T-helper 17 cell (primary cell): ENCODE measurements at places on chromosomes 6 and 20. TPM values are rescaled to one million over a fixed set of nuclear protein-coding genes. Genes with fewer than 3 reads are reported as not detected.
A peak's percentile ranks its signal among the peaks of the same experiment; 100 is the strongest.

Gene KHDC1L
- total RNA-seq: not detected

Gene DEF6
- 193 TPM for total RNA-seq

Gene DZANK1
- total RNA-seq: 2.5 TPM

Gene CNKSR3
- not detected for total RNA-seq

Gene PHACTR2
- 66.1 TPM for total RNA-seq

Gene C4A
- 5.4 TPM for total RNA-seq

Gene CST7
- 22.8 TPM for total RNA-seq

Gene GPR63
- total RNA-seq: 0.96 TPM

Gene OXT
- total RNA-seq: 0.62 TPM

Gene MRAP2
- not detected for total RNA-seq

GRCh38 chr20:53872081-53872541 lies 198.3 kb downstream of the BCAS1 start:
- H3K36me3 ChIP-seq: no peaks in the 10 kb centered on the region
- H3K4me3 ChIP-seq: peak overlapping the region; percentile 91
- peaks cover 45% of the 10 kb centered on the region for H3K4me1 ChIP-seq
- H3K27me3 ChIP-seq: no peaks in the 10 kb centered on the region

- peaks cover 31% of the 10 kb centered on the region for H3K27me3 ChIP-seq
- H3K4me1 ChIP-seq: peaks cover 25% of the 10 kb centered on the region
- H3K36me3 ChIP-seq: peaks cover 3% of the 10 kb centered on the region
- peak; percentile 69 for DNase-seq
- peak overlapping the region; percentile 51 for H3K27ac ChIP-seq
Observed at GRCh38 chr20:43749734-43750294, 23.0 kb upstream of the GTSF1L start.

- peaks cover 38% of the 10 kb centered on the region for H3K4me1 ChIP-seq
- no peak overlapping the region for H3K4me3 ChIP-seq
- H3K27ac ChIP-seq: peak overlapping the region; percentile 87
- H3K36me3 ChIP-seq: peaks cover 2% of the 10 kb centered on the region
- no peak for DNase-seq
Observed at GRCh38 chr6:137968455-137968804, 101.4 kb downstream of the TNFAIP3 start.

- H3K27me3 ChIP-seq: no peaks in the 10 kb centered on the region
- H3K4me3 ChIP-seq: no peak overlapping the region
- H3K36me3 ChIP-seq: peaks cover 3% of the 10 kb centered on the region
Observed at GRCh38 chr6:109339906-109340678, 42.2 kb downstream of the CD164 start.

- no peak for DNase-seq
- peaks cover 10% of the 10 kb centered on the region for H3K36me3 ChIP-seq
- peaks cover 19% of the 10 kb centered on the region for H3K4me1 ChIP-seq
- no peaks in the 10 kb centered on the region for H3K27me3 ChIP-seq
Observed at GRCh38 chr6:12132351-12133222, 120.5 kb downstream of the HIVEP1 start.

DNA sequence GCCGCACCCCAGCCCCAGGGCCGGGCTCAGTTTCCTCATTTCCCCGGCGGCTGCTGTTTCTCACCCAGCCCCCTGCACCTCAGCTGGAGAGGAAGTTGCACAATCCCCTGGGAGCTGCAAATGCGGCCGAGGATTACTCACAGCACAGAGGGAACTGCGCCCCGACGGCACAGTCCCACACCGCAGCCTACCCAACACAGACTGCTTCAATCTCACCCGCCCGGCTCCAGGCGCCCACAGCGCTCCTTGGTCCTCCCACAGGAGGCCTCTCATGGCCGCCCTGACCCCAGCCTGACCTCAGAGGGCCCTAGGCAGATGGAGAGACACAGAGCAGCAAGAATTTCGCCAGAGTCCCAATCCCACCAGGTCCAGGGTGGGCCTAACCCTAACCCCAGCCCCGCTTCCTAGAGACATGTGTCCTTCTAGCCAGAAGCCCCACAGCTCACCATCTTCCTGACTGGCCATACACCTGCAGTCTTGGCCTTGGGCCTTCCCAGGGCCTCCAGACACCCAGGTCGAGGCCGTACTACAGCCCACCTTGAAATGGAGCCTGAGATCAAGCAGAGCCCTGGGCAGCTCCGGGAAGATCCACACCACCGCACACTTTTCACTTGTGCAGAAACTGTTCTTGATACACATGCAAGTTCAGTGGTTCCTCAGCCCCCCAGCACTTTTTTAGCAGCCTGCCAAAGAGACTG lies 11.7 kb downstream of the TFEB start:
- no peaks in the 10 kb centered on the region for H3K27me3 ChIP-seq
- peaks cover 17% of the 10 kb centered on the region for H3K4me1 ChIP-seq
- H3K36me3 ChIP-seq: no peaks in the 10 kb centered on the region
- H3K4me3 ChIP-seq: peak overlapping the region; percentile 28
- DNase-seq: no peak

- H3K4me1 ChIP-seq: peaks cover 39% of the 10 kb centered on the region
- peak overlapping the region; percentile 98 for H3K27ac ChIP-seq
- H3K27me3 ChIP-seq: no peaks in the 10 kb centered on the region
- peak overlapping the region; percentile 97 for H3K4me3 ChIP-seq
Observed at GRCh38 chr6:144583614-144583954, 298.4 kb downstream of the UTRN start.

DNA sequence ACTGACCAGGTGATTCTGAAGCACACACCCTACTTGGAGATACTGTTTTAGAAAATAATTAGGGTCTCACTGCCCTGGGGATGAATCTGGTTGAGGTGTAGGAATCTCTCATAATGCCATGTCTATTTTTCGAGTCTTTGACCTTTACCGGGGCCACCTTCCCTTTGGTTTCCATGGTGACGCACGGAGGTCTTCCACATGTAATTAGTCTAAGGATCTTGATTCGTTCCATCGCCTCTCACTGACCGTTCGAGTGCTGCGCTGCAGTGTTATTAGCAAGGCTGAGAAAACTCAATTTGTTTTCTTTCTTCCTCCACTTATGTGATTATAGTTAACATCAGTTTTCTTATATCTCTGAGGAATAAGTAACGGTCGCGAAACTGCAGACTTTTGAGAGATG lies 144.3 kb upstream of the SPACA1 start:
- no peak overlapping the region for H3K27ac ChIP-seq
- no peak for DNase-seq
- peaks cover 2% of the 10 kb centered on the region for H3K36me3 ChIP-seq
- no peaks in the 10 kb centered on the region for H3K27me3 ChIP-seq
- H3K4me1 ChIP-seq: peaks cover 10% of the 10 kb centered on the region

DNA sequence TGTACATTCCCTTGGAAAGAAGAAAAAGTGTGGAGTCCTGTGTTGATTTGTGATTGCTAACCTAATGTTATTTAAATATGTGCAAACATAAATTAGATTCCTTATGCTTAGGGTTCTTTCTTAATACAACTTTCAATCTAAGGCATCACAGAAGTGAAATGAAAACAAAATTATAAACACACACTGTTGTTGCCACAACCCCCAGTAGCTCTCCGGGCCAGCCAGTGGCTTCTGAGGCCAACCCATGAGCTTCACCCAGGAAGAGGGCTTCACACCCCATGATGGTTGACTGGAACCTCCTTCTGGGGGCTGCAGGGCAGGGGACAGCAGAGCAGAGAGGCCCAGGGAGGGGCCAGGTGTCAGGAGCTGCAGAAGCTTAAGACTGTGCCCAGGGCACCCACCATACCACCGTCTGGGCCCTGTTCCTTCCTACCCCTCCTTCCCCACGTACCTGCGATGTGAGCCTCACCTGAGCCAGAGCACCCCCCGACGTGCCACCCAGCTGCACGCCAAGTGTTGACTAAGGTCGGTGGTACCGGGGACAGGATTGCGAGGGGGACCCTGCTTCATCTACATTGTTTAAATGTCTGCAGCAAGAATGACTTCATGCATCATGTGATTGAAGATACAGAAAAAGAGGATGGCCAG lies 110.5 kb downstream of the FAM120B start:
- no peak overlapping the region for H3K4me3 ChIP-seq
- H3K27ac ChIP-seq: no peak overlapping the region
- no peaks in the 10 kb centered on the region for H3K4me1 ChIP-seq
- DNase-seq: no peak
- H3K27me3 ChIP-seq: peaks cover 15% of the 10 kb centered on the region

GRCh38 chr6:116575227-116575626 lies 3.9 kb downstream of the RWDD1 start:
- H3K27me3 ChIP-seq: no peaks in the 10 kb centered on the region
- peaks cover 11% of the 10 kb centered on the region for H3K36me3 ChIP-seq
- no peak overlapping the region for H3K4me3 ChIP-seq
- H3K27ac ChIP-seq: no peak overlapping the region
- H3K4me1 ChIP-seq: peaks cover 44% of the 10 kb centered on the region

GRCh38 chr6:52415917-52416628 lies 4.1 kb upstream of the EFHC1 start:
- H3K36me3 ChIP-seq: no peaks in the 10 kb centered on the region
- no peak for DNase-seq
- peak overlapping the region; percentile 8 for H3K27ac ChIP-seq

- H3K27ac ChIP-seq: peak overlapping the region; percentile 32
- DNase-seq: no peak
- H3K36me3 ChIP-seq: peaks cover 20% of the 10 kb centered on the region
- peaks cover 16% of the 10 kb centered on the region for H3K4me1 ChIP-seq
- no peak overlapping the region for H3K4me3 ChIP-seq
- H3K27me3 ChIP-seq: no peaks in the 10 kb centered on the region
Observed at GRCh38 chr6:53014744-53015143, 19.7 kb upstream of the GSTA4 start.

DNA sequence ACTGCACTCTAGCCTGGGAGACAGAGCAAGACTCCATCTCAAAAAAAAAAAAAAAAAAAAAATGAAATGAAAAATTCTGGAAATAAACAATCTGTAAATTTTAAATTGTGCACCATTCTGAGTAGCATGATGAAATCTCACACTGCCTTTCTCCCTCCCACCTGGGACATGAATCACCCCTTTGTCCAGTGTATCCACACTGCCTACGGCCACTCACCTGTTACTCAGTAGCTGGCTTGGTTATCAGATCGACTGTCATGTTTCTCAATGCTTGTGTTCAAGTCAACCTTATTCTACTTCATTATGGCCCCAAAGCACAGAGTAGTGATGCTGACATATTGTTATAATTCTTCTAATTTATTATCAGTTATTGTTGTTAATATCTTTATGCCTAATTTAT lies 58.7 kb upstream of the MTHFD1L start:
- H3K27me3 ChIP-seq: peaks cover 16% of the 10 kb centered on the region
- no peak overlapping the region for H3K27ac ChIP-seq
- H3K36me3 ChIP-seq: peaks cover 2% of the 10 kb centered on the region
- no peak for DNase-seq
- no peak overlapping the region for H3K4me3 ChIP-seq
- peaks cover 3% of the 10 kb centered on the region for H3K4me1 ChIP-seq

- H3K27me3 ChIP-seq: peaks cover 15% of the 10 kb centered on the region
- no peaks in the 10 kb centered on the region for H3K4me1 ChIP-seq
- peaks cover 3% of the 10 kb centered on the region for H3K36me3 ChIP-seq
- no peak overlapping the region for H3K27ac ChIP-seq
Observed at GRCh38 chr6:159871906-159872305, 18.9 kb upstream of the MAS1 start.

DNA sequence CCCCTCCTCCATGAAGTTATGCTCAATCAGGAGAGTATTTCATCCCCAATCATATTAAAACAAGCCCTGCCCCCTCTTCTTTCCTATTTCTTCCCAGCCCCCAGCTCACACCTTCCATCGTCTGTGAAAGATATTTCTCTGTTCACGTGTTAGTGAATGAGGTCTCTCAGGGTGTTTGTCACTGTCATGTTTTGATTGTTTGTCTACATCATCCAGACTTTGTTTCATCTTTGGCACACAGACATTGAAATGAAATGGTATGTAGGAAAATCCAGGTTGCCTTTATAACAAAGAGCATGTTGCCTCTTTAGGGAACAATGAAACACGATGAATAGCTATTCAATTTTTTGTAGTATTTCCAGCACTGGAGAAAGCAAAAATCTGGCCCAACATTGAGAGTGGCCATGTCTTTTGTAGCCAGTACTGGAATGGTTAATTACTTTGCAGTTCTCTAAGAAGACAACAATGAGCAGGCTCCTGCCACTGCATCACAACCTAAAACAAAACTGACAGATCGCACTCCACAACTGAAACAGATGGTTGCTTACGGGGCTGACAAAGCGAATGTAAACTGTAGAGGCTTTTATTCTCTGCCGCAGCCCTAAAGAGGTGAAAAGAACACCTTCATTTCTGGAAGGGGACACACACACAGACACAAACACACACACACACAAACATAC lies 543.6 kb upstream of the CITED2 start:
- H3K4me3 ChIP-seq: no peak overlapping the region
- no peaks in the 10 kb centered on the region for H3K36me3 ChIP-seq
- H3K27ac ChIP-seq: no peak overlapping the region
- peaks cover 43% of the 10 kb centered on the region for H3K27me3 ChIP-seq
